ENCODE measurements at places on chromosomes 6 and 20.
A peak's percentile ranks its signal among the peaks of the same experiment; 100 is the strongest.

DNA sequence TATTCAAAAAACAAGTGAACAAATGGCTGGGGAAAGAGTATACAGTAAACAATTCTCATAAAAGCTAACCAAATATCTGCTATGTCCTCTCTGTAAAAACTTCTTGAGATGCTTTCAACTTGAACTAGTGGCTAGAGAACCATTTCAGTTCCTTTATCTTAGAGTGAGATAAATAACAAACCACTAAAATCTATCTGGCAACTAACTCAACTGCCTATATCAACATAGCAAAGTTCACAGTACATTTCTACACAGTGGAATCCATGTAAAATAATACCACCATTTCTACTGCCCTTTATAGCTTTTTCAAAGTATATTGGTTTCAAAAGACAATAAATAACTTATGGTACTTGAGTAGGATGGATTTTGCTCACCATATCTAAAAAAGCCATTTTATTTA, 95.1 kb downstream of the MMS22L start:
- DNase-seq: no peak

DNA sequence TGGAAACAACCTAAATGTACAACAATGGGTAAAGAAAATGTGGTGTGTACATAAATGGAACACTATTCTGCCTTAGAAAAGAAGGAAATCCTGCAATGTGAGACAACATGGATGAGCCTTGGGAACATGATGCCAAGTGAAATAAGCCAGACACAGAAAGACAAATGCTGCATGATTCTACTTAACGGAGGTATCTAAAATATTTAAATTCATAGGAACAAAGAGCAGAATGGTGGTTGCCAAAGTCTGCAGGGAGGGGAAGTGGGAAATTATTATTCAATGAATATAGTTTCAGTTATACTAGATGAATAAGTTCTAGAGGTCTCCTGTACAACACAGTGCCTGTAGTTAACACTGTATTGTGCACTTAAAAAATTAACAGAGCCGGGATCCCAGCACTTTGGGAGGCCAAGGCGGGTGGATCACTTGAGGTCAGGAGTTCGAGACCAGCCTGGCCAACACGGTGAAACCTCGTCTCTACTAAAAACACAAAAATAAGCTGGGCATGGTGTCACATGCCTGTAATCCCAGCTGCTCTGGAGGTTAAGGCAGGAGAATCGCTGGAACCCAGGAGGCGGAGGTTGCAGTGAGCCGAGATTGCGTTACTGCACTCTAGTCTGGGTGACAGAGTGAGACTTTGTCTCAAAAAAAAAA, 71.4 kb upstream of the SNX9 start:
- DNase-seq: no peak

DNA sequence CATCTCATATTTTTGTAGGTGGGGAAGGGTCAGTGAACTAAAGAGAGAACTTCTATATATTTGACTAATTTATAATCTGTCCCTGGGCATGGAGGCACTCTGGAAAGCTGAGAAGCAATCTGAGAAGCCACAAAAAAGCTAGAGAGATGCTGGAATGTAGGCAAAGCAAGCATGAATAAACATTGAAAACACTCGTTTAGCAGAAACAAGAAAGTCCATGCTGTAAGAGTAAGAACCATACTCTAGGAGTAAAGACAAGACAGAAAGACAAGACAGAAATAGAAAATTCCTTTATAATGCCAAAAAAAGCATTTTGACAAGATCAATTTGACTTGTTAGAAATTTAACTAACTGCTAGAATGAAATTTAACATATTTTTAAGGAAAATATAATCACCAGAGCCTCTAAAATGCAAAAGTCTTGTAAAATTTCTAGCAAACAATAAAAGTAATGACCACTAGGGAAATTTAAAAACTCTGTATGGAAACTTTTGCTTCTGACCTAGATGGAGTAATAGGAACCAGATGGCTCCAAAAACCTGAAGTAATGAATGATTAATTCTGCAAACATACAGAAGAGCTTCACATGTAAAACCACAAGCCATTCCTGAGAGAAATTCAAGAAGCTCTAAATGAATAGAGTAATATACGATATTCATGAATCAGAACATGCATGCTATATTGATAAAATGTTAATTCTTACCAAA, 625.7 kb upstream of the PTCHD4 start:
- DNase-seq: peak; percentile 40

DNA sequence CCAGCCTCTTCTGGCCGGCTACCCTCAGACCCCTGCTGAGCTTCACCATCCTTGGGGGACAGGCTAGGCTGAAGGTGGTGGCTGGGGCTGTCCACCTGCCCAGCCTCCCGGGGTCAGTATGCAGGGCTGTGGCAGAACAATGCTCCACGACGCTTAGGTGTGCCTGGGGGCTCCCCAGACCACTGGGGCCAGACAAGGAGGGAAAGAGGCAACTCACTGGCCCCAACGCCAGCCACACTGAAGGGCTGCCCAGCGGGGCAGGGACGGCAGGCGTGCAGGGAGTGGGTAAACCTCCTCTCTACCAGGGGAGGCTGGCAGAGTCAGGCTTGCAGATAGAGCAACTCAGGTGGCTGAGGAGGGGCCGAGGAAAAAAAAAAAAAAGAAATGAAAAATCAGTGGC, 11.5 kb upstream of the UBE2V1 start:
- no peak for DNase-seq

- DNase-seq: no peak
Observed at GRCh38 chr6:117818449-117818848, 88.6 kb upstream of the SLC35F1 start.

DNA sequence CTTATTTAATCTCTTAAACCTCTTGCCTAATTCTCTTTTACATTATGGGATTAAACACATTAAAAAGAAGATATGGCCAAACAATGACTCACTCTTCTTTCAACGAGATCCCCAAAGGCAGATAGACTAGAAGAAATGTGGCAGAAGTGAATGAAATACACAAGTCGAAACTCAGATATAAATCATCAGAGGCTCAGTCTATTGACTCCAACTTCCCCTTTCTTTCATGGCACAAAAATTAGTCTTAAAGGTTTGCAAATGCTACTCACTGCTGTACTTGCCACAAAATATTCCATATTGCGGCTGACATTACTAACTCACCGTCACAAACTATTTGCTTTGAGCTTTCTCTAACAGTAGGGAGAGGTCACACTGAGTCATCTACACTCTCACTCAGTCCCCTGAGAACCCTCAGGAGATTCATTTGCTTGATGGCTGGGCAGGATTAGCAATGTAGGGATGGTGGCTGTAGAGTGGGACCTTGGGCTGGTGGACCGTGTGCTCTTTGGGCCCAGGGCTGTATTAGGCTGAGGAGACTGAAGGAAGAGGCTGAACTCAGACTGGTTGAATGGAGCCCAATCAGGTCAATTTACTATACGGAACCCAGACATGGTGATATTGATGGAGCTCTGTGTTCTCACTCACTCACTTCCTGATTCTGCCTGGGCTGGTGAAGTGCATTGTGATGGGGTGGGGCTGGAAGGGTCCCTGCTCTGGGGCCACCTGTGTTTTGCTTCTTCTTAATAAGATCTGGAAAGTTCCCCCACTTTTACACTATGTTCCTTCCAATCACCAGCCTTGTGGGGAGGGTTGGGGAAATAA, 42.8 kb upstream of the UBR2 start:
- no peak for DNase-seq

DNA sequence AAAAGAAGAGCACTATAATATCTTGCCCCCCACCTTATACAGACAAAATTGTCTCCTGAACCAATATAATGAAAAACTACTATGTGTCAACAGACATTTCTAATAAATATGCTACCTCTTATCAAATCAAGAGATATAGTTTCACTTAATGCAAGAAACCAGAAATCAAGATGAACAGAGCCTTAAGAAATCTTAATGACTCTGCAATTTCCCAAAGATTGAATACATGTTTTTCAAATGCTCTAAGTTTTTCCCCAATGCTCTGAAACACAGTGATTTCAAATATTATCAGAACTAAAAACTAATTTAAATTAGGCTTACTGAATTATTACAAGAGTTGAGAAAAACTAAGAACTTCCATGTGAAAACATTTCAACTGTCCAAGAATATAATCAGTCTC, 13.3 kb downstream of the SUPT3H start:
- no peak for DNase-seq

DNA sequence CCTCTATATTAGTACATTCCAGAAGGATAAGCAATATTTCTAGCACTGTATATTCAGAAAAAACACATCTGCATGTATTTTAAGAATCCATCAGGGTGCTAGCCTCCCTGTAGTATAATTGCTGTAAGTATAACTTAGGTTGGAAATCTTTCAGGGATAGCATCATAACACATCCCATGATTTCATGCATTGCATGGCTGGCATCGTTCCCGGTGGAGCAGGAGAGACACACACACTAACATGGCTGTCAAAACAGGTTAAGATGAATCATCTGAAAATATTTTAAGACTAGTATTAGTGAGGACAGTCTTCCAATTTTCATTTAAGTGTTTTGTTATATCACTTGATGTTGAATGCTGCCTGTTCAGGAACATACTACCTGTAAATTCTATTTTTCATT, 32.1 kb upstream of the CENPW start:
- DNase-seq: peak; percentile 2

DNA sequence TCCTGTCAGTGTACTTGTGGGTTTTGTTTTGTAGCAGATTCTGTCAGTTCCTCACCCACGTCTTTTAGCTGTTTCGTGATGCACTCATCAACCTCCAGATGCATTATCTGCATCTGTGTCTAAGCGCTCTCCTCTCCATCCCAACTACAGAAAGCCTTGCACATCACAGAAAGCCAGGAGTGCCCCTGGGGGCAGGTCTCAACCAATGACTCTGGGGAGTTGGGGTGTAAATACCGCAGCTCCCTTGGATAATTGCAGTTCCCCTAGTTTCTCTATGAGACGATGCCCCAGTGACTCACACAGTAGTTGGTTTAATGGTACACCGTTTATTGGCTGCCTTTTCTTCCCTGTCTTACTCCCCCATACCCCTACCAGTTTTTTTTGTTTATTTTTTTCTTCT, 158.1 kb downstream of the SOX4 start:
- DNase-seq: no peak

GRCh38 chr6:44921798-44922197, 406.3 kb upstream of the RUNX2 start:
- no peak for DNase-seq

- no peak for DNase-seq
Observed at GRCh38 chr6:11433860-11434259, 103.7 kb upstream of the TMEM170B start.

DNA sequence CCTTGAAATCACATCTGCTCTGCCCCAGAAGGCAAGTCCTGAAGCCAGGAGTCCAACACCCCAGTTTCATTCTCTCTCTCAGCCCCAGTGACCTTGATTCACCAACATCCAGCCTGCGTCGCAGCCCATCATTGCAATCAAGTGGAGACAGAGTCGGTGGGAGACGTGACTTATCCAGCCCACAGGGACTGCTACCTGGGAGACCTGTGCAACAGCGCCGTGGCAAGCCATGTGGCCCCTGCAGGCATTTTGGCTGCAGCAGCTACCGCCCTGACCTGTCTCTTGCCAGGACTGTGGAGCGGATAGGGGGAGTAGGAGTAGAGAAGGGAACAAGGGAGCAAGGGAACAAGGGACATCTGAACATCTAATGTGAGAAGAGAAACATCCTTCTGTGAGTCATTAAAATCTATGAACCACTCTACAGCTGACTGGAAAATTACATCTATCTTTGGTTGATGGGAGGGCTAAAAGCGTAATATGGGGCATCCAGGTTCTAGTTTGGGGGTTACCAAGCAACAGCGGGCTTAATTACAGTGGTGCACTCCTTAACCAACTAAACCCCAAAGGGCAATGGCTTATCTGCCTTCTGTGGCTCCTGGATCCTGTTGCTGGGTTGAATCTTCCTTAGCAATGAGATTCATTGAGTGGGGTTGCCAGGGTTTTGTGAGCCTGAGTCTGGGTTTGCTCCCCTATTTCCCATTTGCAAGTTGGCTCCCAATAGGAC, 2.5 kb downstream of the LY6G6D start:
- no peak for DNase-seq

DNA sequence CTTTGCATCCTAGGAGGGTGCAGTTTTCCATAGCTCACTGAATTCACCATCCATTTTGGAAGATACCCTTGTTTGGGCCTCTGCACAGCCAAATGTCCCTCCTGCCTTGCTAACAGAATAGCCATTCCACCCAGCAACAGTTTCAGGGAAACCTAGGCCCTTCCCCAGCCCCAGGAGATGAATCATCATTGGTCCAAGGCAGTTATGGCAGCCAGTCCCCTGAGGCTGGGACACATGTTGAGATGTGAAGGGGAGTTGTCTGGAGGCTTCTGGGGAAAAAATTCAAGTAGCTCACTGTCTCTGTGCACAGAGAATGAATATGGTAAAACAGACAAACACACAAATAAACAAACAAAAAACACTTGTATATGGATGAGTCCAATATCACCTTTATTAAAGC, 17.4 kb upstream of the SIRPB2 start:
- no peak for DNase-seq

GRCh38 chr6:83190626-83191025, 2.4 kb downstream of the PGM3 start:
- no peak for DNase-seq

GRCh38 chr6:53795702-53796450, 1.1 kb downstream of the LRRC1 start:
- DNase-seq: no peak

GRCh38 chr6:100565439-100566104, 100.9 kb upstream of the SIM1 start:
- no peak for DNase-seq

GRCh38 chr20:19583532-19584175, 174.4 kb upstream of the RIN2 start:
- peak; percentile 14 for DNase-seq

- no peak for DNase-seq
Observed at GRCh38 chr6:10405513-10405900, 9.4 kb downstream of the TFAP2A start.

DNA sequence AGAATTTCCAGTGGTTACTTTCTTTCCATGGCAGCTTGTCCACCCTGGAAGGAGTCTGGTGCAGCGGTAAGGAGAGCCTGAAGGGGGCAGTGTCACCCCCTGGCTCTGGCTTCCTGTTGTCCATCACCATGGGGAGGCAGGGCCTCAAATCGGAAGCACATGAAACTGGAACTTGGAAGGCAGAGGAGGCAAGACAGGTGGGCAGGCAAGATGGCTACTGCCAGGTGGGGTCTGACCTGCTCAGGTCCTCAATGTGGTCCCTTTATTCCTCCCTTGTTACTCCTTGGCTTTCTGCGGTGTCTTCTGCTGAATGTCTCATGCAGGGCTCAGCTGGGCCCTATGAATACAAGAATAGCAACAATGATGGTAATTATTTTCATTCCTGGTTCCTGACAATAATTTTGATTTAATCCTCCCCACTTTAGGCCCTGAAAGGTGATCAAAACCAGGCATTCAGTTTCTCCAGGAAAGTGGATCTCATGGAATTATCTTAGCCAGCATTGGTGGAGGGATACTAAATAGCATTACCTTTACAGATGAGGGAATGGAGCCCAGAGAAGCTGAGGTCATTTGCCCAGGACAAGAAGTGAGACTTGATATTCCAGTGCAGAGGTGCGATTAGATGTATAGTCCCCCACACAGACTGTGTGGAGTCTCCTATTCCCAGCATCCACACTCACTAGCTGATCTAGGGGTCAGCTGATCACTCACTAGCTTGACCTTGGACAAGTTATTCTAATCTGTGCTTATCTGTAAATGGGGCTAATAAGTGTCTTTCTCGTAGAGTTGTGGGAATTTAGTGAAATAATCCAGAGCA, 17.6 kb upstream of the SNAI1 start:
- no peak for DNase-seq

GRCh38 chr6:145929037-145929633, 35.0 kb downstream of the SHPRH start:
- DNase-seq: no peak

GRCh38 chr6:69044534-69044933, 409.5 kb downstream of the ADGRB3 start:
- DNase-seq: no peak

GRCh38 chr20:13650474-13650873, 11.7 kb upstream of the TASP1 start:
- DNase-seq: no peak

Data from NCI-H446 treated with DMSO at 0.1 percent for 48 hours (cell line).